ENCODE measurements at places on chromosomes 11 and 22. TPM values are rescaled to one million over a fixed set of nuclear protein-coding genes. Genes with fewer than 3 reads are reported as not detected.

The KLHDC7B gene
- total RNA-seq = not detected

The RAG1 gene
- 1.7 TPM for total RNA-seq

The C11orf21 gene
- total RNA-seq = not detected

The KDM4E gene
- total RNA-seq = not detected

The KCNJ11 gene
- total RNA-seq = 0.13 TPM

The APBB1 gene
- total RNA-seq = 40.4 TPM

The OR52E8 gene
- not detected for total RNA-seq

The GSTT4 gene
- total RNA-seq = not detected
